ENCODE measurements at places on chromosomes 3 and 15.

GRCh38 chr3:42814914-42815507 is 5.8 kb downstream of the ACKR2 start:
- no peak for DNase-seq

- DNase-seq: no peak
Observed at GRCh38 chr3:144314946-144315345, 343.3 kb downstream of the DIPK2A start.

- no peak for DNase-seq
Observed at GRCh38 chr15:58696738-58697137, 52.8 kb downstream of the ADAM10 start.

DNA sequence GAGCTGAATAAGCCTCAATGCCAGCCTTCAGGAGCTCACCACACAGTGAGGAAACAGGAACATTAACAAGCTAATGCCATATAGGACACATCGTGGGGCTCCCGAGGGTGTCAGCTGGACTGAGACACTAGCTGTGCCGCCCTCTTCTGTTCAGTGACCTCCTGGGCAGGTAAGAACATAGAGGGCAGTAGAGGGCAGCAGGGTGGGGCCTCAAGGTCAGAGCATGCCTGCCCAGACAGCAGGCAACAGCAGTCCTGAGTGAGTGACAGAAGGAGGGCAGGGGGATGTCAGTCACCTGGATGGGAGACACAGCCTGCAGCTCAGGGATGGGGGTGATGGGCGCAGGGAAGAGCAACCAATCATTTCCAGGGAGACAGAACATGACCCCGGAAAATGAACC is 15.5 kb downstream of the NTRK3 start:
- no peak for DNase-seq

DNA sequence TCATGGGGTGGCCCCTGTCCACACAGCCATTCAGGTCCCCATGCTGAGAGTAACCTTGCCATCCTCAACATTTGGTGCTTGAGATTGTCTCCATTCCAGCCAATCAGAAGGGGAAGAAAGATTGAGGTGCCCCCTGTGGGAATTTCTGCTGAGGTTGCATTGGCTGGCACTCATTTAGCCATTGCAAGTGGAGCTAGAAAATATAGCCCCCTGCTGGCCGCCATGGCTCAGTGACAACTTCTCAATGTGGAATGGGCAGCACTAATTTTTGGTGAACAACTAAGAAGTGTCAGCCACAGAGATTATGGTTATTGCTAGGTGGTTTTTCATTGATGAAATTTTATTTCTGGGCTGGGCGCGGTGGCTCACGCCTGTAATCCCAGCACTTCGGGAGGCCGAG is 22.0 kb downstream of the COL6A6 start:
- peak; percentile 62 for DNase-seq

DNA sequence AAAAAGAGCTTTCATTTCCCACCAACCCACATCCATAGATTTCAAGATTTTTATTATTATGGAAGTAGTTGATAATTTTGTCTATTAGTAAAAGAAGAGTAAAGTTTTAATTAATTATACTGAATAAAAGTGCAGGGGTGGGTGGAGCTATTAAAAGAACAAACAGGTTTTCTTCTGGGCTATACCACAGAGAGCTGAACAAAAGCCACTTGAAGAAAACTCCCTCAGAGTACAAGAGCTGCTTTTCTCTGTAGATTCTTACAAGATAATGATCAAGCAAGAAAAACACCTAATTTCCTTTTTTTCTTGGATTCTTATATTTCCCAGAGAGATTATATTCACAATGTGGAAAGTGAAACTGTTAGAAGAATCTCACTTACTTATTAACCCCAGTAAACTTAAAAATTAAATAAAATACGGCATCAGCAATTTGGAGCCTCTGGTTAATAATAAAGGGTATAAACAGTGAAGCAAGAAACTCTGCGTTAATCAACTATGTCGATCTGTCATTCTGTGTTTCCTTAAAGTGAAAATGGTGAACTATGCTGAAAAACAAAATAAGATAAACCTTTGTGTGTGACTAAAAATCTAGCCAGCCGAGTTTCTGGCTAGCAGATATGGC is 84.9 kb downstream of the THBS1 start:
- DNase-seq: no peak

DNA sequence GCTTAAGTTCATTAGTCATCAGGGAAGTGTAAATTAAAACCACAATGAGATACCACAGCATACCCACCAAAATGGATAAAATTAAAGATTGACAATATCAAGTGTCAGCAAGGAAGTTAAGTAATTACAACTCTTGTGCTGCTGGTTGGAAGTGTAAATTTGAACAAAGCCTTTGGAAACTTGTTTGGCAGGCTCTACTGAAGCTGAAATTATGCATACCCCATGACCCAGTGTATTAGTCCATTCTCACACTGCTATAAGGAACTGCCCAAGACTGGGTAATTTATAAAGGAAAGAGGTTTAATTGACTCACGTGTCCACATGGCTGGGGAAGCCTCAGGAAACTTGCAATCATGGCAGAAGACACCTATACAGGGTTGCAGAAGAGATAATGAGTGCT is 196.1 kb downstream of the PDCD6IP start:
- no peak for DNase-seq

DNA sequence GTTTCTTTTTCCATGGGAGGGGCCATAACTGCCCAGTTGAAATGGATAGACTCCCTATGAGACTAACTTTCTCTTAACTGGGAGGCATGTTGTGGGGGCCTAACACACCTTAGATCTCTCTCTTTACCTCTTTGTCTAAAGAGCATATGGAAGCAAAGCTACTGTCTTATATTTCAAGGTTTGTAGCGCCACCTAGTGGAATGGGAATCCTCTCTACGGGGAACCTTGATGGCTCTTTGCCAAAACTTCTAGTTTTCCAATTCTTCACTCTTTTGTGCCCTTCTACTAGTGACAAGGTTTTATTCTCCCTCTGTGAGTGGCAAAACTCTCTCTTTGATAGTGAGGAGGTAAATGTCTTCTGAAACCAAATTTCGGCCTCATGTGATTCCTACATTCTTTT is 1030.4 kb upstream of the CADM2 start:
- DNase-seq: peak; percentile 50

DNA sequence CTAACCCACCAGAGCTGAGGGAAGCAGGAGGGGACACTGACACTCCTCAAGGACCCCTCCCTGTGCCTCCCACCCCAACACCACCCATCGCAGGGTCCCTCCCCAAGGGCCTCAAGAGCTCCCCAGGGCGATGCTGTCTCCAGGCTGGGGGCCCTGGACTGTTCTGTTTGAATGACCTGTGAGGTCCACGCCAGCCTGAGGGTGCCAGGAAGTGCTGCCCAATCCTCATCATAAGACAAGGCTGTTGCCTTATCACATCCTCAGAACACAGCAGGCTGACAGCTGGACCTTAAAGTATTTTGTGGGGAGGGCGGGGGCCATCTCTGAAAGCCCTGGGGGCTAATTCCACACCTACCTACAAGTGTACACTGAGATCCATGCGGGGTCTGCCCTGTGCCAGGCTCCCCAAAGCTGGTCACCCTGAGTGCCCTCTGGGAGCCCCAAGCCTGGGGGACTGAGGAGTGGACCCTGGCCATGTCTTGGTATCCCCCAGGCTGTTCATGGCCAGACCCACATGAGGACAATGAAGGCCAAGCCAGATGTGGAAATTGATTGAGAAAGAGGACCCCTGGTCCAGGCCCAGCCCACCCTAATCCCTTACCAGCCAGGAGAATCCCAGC is 23.8 kb upstream of the GOLGA6C start:
- no peak for DNase-seq

DNA sequence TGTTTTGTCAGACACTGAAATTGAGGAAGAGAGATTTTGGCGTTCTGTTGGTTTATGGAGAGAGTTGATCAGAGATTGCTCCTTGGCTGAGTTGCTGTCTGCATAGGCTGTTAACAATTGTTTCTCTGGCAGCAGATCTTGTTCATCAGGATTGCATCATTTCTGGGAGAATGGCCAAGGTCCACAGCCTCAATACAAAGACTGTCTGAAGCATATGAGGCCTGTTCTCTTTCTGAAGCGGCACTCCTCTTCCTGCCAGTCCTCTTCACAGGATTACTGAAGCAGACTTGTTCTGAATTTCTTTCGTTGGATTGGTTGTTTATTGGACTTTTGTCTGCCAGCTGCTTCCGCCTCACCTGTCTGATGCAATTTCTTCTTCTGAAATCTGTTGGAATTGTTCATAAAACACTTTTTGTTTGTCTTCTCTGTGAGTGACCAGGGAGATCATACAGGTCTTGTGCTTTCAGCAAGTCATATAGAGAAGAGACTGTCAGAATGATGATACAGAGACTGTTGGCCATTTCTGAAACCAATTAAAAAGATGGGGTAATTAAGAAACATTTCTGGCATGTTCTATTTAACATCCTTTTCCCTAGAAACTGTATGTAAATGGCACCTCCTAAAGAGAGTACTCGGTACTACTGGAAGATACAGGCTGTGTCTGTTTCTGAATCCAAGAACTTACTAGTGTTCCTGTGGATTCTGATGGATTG is 25.5 kb downstream of the SETD5 start:
- peak; percentile 36 for DNase-seq

- DNase-seq: no peak
Observed at GRCh38 chr3:43692971-43693370, 2.2 kb downstream of the ABHD5 start.

DNA sequence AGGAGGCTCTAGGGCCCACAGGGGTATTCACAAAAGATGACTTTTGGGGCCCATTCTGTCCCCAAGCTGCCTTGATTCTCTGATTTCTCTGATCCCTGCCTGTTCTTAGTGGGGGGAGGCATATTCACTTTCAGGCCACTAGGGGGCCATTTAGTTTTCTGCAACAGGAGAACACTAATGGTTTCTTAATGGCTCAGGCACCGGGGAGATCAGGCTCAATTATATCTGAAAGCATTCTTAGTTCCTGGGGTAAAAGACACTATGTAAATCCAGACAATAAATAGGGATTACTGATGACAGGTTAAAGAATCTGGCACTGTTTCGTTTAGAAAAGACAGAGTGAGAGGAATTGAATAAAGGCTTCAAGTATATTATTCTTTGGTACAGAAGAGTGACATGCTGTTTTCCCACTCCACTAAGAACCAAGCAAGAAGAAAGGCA is 2.5 kb upstream of the INAFM2 start:
- DNase-seq: peak; percentile 74

GRCh38 chr3:128946411-128946810 is 47.5 kb downstream of the CFAP92 start:
- no peak for DNase-seq

DNA sequence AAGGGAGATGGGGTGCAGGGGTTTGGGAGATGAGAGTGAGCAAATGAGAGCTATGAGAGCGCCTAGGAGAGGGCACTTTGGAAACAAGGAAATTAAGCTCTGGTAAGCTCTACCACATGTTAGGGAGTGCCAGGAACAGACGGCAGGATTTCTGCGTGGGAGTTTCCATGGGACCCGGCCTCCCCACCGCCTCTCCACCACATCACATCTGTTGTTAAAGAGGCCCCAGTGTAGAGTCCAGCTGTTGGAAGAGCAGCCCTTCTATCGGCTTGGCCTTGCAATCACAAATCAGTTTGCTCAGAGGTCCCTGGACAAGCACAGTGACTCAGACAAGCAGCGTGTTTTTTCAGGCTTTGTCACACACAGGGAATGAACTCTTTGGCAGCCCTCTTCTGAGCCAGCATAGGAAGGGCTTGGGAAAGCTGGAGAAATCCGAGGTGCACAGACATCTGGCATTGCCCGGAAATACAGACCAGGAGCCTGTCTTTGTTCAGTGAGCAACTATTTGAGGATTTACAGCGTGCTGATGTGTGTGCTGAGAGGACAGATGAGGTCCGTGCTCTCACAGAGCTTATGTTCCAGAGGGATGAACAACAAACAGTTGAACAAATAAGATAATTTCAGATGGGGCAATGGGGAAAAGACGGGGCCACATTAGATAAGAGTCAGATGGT is 370.6 kb upstream of the PROK2 start:
- no peak for DNase-seq

Measured in GM12865 (cell line).